ENCODE measurements at places on chromosomes 12 and 14.

GRCh38 chr14:72925815-72926291, 411 bp upstream of the DCAF4 start:
- no peak for DNase-seq

DNA sequence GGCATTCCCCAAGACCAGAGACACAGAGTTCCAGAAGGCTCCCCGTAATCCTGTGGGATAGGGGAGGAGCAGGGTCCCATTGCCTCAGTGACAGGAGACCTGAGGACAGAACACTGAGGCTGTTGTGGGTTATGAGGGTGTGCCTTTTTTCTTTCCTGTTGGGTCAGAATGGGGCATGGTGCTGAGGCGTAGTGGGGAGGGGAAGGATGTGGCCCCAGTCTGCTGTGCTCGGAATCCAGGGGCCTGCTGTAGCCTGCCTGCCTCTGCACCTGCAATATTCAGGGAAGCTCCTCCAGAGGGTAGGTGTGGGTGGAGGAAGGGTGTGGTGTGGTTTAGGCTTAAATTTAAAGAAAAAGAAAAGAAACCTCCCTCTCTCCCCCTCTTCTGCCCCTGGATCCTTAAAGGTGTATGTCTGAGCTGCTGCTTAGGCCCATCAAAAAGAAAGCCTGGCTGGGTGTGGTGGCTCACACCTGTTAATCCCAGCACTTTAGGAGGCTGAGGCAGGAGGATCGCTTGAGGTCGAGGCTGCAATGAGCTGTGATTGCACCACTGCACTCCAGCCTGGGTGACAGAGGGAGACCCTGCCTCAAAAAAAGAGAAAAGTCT, 18.7 kb downstream of the PLEKHG3 start:
- no peak for DNase-seq

DNA sequence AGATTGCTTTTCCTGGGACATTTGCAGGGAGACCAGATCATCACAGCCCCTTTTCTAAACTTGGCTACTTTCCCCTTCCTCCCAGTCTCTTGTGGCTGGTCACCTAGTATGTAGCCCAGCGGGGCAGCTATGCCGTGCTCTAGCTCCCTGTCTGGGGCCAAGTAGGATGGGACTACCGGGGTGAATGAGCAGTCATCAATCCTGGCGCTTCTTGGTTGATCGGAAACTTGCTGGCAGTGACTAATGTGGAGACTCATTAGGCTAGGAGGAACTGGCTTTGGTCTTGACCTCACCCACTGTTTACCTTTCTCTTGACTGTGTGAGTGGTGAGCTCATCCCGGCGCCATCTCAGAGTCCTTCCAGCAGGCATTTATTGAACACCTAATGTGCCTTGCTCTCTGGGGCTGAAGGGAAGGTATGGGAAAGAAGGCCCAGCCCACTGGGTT, 15.9 kb downstream of the PLEKHG3 start:
- no peak for DNase-seq

DNA sequence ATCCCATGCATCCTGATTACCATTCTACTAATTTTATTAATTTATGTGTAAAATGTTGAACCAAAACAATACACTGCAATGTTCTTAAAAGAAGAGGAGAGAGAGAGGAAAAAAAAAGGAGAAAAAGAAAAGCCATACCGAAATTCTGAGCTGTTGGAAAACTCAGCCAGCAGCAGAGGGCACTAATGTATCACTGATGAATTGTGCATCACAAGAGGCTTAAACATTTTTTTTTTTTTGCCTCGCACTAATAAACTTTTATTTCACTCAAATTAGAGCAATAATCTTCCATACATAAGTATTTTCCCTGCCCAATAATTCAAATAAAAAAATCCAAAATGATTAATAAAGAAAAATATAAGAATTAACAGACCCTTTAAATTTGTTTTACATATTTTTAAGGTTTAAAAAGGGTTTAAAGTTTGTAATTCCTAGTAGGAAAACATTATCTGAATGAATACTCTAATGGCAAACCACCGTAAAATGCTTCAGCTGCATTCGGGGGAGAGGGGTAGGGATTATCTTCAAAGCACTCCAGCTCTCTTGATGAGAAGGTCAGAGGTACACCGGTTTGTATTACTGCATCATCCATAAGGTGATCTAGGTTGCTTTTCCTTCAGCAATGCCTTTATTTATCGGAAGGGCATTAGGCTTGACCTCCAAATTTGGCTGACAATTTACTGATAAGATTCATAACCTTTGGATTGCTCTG, 41.9 kb downstream of the ATP23 start:
- DNase-seq: no peak

- no peak for DNase-seq
Measured at GRCh38 chr12:94242901-94243300, 94.5 kb downstream of the PLXNC1 start.

DNA sequence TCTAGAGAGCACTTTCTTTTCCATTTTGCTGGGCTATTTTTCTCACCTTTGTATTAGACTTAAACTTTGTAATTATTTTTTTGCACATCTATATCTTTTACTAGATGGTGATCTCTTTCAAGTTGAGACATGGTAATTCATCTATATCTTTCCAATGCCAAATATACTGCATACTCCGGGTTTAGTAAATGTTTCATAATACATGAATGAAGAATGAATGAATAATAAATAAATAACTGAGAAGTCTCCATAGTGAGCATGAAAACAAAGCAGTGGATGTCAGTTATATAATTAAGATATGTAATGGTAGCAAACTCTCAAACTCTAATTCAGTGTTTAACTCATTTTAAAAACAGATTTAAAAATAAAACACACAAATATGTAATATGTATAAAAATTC, 342.5 kb upstream of the KITLG start:
- DNase-seq: no peak

DNA sequence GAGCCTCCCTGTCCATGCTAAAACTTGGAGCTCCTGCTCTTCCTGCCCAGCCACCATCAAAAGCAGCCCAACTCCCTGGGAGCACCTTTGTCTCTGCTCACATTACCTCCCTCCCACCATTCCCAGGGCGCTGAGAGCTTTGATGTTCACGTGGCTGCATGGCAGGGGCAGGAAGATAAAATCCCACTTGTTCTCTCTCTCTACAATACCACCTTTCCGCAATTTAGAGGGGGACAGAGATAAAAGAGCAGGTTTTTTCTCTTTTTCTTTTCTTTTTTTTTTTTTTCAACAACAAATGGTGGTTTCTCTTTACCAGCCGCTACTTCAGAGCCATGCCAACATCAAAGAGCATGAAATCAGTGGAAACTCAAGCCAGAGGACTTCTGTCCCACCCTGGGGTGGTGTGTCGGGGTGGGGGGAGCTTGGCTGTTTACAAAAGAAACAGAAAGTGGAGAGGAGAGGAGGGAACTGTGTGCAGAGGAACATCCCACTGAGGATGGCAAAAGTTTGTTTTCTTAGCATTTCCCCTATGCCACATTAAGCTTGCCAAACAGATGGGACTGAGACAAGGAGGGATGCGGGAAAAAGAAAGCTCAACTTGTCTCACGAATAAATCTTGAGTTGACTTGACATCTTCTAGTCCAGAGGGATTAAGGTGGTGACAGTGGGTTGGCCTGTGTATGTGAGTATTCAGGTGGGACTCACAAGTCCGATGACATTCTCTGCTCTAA, 103.7 kb upstream of the NUDT4 start:
- no peak for DNase-seq

GRCh38 chr12:7935590-7936581, at the start of gene SLC2A3:
Gene SLC2A3 (minus strand): TSS chr12:7936187. CDS start chr12:7936034, 153 bp downstream.
- peak; percentile 28 for DNase-seq

GRCh38 chr14:51933191-51933590, 56.2 kb upstream of the RTRAF start:
- DNase-seq: no peak
